ENCODE measurements at places on chromosomes 7 and 10.

DNA sequence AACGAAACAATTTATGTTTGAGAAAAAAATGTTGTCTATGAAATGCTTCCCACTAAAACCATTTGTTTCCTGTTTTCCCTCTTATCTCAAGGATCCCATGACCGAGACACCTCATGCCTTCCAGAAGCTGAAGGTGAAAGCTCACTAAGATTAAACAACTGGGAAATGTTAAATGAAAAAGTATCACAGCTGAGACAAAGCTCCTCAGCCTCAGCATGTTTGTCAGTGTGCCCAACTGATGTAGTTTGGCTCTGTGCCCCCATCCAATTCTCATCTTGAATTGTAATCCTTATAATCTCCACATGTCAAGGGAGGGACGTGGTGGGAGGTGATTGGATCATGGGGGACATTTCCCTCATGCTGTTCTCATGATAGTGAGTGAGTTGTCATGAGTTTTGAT lies 327.3 kb downstream of the HTR7 start:
- no peak for DNase-seq

DNA sequence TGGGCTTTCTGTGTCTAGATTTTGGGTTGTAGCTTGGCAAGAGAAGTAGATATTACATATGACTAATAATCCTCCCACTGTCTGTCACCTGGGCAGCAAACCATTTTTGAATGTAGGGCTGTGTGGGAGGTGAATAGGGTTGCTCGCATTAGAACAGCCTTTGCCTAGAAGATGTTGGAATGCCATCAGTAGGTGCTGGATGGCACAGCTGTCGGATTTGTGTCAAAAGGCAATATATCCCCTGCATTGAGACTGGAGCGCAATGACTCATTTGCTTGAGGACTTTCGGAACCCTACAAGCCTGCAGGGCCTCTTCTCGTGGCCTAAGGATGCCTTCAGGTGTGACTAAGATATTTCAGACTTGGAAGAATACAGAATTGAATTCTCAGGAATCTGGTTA lies 323.8 kb downstream of the GPR158 start:
- DNase-seq: no peak

DNA sequence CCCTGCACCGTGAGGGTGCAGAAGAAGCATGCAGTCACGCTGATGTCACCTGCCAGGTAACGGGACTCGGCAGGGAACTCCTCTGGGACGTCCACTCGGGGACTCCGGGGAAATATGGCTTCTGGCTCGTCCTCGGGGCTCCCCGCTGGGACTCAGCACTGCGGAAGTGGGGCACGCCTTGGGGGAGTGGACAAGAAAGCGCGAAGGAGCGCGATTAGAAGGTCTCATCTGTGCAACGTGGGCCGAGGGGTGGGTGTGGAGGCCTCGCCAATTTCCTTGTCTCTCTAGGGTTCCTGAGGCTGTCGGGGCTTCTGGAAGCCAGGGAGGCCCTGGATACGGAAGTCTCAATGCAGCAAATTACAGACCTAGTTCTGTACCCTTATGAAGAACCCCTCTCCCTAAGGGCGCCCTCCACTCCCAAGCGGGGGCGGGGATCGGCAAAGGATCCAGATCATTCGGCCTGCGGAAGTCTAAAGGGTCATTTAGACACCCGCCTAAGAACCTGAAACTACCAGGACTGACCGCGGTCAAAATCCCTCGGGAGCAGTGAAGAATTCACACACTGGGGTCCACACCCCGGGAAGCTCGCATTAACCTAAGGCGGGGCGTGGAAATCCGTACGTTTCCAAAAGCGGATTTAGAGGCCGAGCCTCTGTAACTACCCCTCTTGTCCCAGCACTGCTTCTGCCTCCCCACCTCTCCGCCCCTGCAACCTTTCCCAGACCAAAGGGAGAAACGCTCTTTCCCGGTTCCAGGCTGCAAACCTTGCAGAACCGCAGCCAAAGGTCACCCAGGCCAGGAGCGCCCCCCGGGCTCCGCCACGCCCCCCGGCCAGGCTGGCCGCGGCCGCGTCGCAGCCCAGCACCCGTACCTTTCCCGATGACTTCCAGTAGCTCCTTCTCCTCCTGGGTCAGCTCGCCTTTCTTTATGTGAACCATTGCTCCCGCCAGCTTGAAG lies 640 bp downstream of the ANKMY2 start:
- no peak for DNase-seq

GRCh38 chr10:58757352-58758065 lies 244.8 kb downstream of the BICC1 start:
- DNase-seq: no peak

DNA sequence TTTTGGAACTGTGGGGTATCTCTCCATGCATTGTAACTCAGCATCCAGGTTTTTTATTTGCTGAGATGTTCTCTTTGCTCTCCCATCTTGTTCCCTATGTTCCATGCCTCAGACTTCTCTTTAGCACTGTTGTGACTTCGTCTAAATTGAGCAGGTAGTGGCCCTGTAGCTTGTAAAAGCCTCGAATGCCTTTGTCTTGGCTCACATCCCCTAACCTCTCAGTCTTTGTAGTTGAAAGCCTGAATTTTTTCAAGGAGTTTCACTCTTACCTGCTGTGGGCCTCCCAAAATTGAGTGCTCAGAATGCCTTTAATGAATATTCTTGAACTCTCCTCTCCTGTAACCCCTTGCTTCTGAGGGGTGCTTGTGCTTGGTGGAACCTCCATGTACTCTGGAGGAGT lies 1137.3 kb downstream of the REEP3 start:
- DNase-seq: no peak

DNA sequence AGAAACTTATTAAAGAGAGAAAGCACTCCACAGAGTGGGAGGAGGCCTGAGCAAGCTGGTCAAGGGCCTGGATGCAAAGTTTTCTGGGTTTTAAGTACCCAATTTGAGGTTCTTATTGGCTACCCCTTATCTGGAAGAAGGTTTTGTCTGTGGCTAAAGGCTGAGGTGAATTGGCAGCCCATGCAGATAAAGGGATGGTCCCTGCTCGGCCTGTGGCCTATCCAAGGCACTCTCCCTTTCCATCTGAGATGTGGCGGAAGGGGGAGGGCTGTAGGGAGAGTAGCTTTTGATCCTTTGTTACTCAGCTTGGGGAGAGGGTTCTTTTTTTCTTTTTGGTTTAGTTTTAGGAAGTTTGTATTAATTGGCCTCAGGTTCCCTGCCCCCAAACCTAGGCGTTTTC lies 465.1 kb downstream of the ATRNL1 start:
- no peak for DNase-seq

DNA sequence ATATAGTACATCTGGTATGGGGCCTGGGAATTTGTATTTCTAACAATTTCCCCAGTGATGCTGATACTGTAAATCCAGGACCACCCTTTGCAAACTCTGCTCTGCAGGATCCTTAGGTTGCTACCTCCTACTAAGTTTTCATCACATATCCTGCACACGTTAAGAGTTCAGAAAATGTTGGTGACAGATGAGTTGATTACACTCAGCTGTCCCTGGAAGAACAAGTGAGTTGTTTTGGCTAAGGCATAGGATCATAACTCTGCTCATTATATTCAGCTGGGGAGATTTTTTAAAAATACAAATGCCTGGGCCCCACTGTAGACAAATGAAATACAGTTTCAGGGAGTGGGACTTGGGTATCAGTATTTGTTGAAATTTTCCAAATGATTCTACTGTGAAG lies 274.6 kb upstream of the HABP2 start:
- DNase-seq: no peak

- no peak for DNase-seq
Observed at GRCh38 chr10:50937230-50937907, 51.9 kb upstream of the A1CF start.

GRCh38 chr7:124022551-124022950 lies 10.3 kb downstream of the TMEM229A start:
- no peak for DNase-seq

DNA sequence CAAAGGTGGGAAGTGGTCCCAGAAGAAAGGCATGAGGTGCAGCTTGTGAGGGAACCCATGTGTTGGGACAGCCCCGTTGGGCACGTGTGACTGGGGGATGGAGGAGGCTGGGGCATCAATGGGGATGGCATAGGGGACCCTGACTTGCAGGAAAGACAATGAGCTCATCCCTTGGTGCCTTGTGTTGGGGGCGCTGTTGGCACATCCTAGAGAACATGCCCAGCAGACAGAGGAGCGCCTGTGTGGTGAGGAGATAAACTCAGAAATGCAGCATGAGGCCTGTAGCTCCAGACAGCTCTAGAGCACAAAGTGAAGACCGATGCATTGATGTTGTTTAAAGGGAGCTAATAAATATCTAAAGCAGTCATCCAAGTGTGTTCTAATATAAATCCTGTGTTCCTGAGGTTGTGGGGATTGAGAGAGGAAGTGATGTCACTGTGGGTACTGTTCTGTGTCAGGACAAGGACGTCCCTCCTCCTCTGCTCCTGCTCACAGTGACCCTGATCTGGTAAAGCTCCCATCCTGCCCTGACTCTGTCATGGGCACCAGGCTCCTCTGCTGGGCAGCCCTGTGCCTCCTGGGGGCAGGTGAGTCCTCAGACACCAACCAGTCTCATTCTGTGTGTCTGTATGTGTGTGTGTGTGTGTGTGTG lies 126.1 kb upstream of the PRSS58 start:
- no peak for DNase-seq

- DNase-seq: no peak
Observed at GRCh38 chr10:130709415-130709814, 573.2 kb downstream of the GLRX3 start.

- DNase-seq: no peak
Observed at GRCh38 chr7:42096681-42097561, 140.1 kb downstream of the GLI3 start.

DNA sequence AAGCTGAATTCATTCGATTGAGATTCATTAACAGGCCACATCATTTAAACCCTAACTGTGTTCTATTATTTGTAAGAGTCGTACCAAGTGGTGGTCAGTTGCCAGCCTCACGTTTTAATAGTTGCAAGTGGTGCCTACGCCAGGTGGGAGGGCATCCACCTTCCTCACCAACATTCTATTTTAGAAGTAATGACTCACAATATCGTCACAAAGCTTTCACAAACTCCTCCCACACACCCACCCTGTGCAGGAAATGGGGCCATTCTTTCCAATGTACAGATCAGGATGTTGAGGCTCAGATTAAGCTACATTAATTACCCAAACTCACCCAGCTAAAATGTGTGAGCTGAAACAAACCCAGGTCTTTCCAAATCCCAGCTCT lies 77.3 kb upstream of the SAMD8 start:
- no peak for DNase-seq

DNA sequence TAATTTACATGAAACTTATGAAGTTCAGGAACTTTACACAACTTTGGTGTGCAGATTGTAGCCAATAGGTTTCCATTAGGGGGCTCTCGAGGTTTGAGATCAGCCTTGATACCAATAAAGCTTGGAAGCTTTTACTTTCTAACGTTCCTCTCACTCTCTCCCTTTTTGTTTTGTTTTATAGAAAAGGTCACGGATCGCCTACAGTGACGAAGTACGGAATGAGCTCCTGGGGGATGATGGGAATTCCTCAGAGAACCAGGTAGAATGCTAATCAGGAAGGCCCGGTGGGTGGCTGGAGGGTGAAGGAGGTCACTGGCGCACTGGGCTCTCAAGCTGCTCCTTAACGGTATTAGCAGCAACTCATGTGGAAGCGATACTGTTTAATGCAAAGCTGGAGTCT lies 79.9 kb downstream of the VTI1A start:
- DNase-seq: no peak

DNA sequence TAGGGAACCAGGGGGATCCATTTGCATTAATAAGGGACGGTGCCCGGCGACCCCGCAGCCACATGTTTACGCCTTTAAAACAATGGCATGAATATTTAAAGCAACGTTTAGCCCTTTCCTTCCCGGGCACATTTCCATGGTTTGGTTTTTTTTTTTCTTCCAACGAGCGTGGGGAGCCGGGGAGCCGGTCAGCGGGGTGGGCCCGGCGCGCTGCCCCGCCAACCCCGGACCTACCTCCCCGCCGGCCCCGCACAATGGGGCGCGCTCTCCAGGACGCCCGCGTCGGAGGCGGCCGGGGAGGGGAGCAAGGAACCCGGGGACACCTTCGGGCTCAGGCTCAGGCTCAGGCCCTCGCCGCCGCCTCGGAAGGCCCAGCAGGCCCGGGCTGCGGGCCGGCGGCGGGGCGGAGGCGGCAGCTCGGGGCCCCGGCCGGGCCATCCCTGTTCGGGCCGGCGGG lies 1.0 kb downstream of the SEPHS1 start:
- no peak for DNase-seq

GRCh38 chr7:113710310-113711096 lies 208.3 kb downstream of the PPP1R3A start:
- no peak for DNase-seq

DNA sequence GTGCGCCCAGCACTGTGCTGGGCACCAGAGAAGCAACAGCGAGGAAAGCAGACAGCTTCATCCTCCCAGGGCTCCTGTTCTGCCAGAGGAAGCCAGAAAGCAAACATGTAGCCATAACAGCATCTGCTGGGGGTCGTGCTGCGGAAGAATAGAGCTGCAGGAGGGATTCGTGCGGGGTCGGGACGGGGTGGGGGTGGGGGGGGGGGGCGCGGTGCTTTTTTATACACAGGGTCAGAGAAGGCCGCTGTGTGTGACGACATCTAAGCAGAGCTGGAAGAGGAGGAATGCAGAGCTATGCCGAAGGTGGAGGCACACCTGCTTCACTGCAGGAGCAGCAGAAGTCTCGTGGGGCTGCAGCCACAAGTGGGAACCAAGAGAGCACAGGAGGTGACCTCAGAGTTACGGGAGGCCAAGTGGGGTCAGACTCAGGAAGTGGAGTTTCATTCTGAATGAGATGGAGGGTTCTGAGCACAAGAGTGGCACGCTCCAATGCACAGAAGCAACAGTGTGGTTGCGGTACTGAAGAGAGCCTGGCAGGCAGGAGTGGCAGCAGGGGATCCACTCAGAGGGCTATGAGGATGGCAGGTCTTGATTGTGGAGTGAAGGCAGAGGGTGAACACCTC lies 11.1 kb downstream of the PKD1L1 start:
- no peak for DNase-seq

GRCh38 chr7:372932-373791 lies 83.2 kb downstream of the FOXL3 start:
- no peak for DNase-seq

DNA sequence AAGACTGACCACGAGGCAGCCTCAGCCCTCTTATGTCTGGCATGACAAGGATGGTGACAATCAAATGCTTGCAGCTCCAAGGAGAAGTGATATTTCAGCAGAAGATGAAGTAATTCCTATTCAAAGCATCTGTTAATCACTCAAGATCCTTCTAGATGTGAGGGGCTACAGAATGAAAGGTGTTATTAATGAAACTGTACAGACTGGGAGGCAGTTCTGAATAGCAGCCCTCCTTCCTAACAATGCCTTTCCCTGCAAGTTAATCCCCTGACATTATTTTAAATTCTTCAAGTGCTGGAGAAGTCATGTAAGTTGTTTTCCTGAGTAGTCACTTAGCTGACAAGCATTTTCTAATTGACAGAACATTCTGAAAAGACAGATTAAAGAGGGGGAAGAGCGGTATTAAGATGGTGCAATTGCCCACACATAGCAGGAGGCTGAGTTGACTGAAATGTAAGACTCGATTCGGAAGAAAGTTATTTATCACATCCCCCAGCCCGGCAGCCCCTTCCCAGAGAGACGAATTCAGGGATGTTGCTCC lies 300.8 kb downstream of the GRID1 start:
- no peak for DNase-seq

DNA sequence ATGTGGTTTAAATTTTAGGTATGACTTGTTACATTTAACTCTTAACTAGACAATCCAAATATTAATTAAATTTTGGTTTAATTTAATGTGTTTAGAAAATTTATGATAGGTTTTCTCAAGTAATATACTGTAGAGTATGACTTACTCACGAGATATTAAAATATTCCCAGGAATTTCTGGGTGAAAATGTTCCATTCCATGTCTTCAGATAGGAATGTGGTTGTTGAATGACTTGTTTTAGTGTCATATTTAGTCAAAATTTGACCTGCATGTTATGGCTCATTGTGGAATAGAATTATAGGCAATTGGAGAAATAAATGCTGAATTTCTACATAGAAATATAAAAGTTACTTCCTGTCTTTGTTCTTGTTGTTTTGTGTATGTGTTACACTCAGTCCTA lies 46.7 kb downstream of the SHOC2 start:
- DNase-seq: no peak

Data from stimulated activated CD4-positive, alpha-beta T cell treated with anti-CD3 and anti-CD28 coated beads, Interleukin-1b, Interleukin-23, amount 100 ng/mL, for 1 hour (primary cell).